ENCODE measurements at places on chromosomes 6 and 20. TPM values are rescaled to one million over a fixed set of nuclear protein-coding genes. Genes with fewer than 3 reads are reported as not detected.
A peak's percentile ranks its signal among the peaks of the same experiment; 100 is the strongest.

PTCHD4 gene
- not detected for polyA plus RNA-seq

DNA sequence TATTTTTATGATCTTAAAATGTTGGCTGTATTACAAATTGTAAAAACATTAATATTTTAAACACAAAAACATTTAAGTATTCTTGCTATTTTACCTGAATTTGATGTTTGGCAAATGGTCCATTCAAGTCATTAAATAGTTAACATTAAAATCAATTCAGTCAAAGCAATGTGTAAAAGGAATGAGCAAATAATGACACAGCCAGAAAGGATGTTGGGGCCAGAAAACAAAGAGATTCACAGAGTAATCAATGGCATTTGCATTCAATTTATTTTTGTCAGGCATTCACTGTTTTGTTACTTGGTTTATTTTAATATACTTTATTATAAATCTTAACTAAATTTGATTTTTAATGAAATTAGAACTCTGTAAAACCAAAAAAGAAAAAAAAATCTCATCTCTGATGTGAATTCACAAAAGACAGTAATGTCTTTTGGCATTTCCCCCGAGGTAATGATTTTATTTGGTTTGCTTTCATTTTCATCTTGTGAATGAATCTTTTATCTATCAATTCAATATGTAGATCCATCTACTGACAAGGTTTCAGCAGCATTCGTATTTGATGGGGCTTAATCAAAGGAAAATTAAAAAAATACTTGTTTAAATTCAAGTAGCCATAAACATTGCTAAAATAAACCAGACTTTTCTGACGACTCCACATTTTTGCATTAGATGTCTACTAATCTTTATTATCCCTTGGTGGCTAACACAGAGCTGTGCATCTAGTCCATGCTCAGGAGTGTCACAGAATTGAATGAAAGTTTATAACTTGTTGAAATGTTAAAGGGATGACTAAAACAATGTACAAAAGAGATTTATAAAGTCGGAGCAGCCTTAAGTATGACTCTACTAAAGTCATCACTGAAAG is 866.7 kb upstream of the GJE1 start:
- no peaks in the 10 kb centered on the region for H3K36me3 ChIP-seq
- DNase-seq, result no peak
- no peak overlapping the region for H3K27ac ChIP-seq
- H3K27me3 ChIP-seq, result no peaks in the 10 kb centered on the region

GRCh38 chr6:109816452-109817374 is 125.6 kb downstream of the FIG4 start:
- no peak overlapping the region for H3K4me3 ChIP-seq
- DNase-seq, result no peak
- peaks cover 13% of the 10 kb centered on the region for H3K36me3 ChIP-seq
- no peak overlapping the region for H3K27ac ChIP-seq
- H3K27me3 ChIP-seq, result no peaks in the 10 kb centered on the region
- H3K4me1 ChIP-seq, result no peaks in the 10 kb centered on the region

MLN gene
- polyA plus RNA-seq, result not detected

GRCh38 chr6:149783551-149783950 is 34.0 kb downstream of the PCMT1 start:
- H3K4me3 ChIP-seq, result no peak overlapping the region
- H3K27me3 ChIP-seq, result no peaks in the 10 kb centered on the region
- no peak for DNase-seq
- H3K36me3 ChIP-seq, result peaks cover 13% of the 10 kb centered on the region
- peaks cover 10% of the 10 kb centered on the region for H3K4me1 ChIP-seq

GRCh38 chr6:167543602-167544497 is 219.0 kb downstream of the TTLL2 start:
- no peak overlapping the region for H3K4me3 ChIP-seq
- H3K27me3 ChIP-seq, result no peaks in the 10 kb centered on the region
- no peak for DNase-seq
- no peak overlapping the region for H3K27ac ChIP-seq
- H3K4me1 ChIP-seq, result no peaks in the 10 kb centered on the region
- no peaks in the 10 kb centered on the region for H3K36me3 ChIP-seq

GRCh38 chr6:141077355-141078333 is 1055.1 kb upstream of the GJE1 start:
- DNase-seq, result no peak
- H3K36me3 ChIP-seq, result no peaks in the 10 kb centered on the region
- H3K4me1 ChIP-seq, result no peaks in the 10 kb centered on the region
- no peak overlapping the region for H3K4me3 ChIP-seq
- no peak overlapping the region for H3K27ac ChIP-seq

BPIFA1 gene
- not detected for polyA plus RNA-seq

DNA sequence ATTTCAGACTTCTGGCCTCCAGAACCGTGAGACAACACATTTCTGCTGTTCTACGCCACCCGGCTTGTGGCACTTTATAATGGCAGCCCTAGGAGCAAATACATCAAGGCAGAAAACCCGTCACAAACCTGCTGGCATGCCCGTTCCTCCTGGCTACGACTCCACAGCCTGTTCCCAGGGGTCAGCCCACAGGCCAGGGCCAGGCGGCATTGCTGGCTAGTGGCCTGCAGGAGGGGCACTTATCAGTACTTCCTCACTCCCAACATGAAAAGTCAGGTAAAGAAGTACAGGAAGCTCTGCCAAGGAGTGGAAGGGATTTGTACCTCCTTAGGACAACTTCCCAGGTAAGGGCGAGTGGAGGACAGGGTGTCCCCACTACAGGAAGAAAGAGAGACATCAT is 223.1 kb upstream of the AGPAT4 start:
- H3K4me3 ChIP-seq, result no peak overlapping the region
- H3K27me3 ChIP-seq, result peaks cover 5% of the 10 kb centered on the region
- no peaks in the 10 kb centered on the region for H3K36me3 ChIP-seq
- H3K4me1 ChIP-seq, result no peaks in the 10 kb centered on the region
- no peak for DNase-seq

GRCh38 chr6:111779031-111779430 is 94.2 kb downstream of the FYN start:
- H3K36me3 ChIP-seq, result peaks cover 4% of the 10 kb centered on the region
- no peak for DNase-seq
- no peak overlapping the region for H3K4me3 ChIP-seq
- peaks cover 6% of the 10 kb centered on the region for H3K27me3 ChIP-seq
- H3K27ac ChIP-seq, result peak overlapping the region; percentile 92

GINM1 gene
- 22.5 TPM for polyA plus RNA-seq

LPA gene
- not detected for polyA plus RNA-seq

TRIM31 gene
- not detected for polyA plus RNA-seq

CYP39A1 gene
- polyA plus RNA-seq, result not detected

- H3K36me3 ChIP-seq, result peaks cover 9% of the 10 kb centered on the region
- no peak overlapping the region for H3K27ac ChIP-seq
- DNase-seq, result no peak
- no peaks in the 10 kb centered on the region for H3K27me3 ChIP-seq
- H3K4me1 ChIP-seq, result peaks cover 30% of the 10 kb centered on the region
- no peak overlapping the region for H3K4me3 ChIP-seq
Observed at GRCh38 chr6:5701174-5701573, 305.6 kb downstream of the NRN1 start.

DNA sequence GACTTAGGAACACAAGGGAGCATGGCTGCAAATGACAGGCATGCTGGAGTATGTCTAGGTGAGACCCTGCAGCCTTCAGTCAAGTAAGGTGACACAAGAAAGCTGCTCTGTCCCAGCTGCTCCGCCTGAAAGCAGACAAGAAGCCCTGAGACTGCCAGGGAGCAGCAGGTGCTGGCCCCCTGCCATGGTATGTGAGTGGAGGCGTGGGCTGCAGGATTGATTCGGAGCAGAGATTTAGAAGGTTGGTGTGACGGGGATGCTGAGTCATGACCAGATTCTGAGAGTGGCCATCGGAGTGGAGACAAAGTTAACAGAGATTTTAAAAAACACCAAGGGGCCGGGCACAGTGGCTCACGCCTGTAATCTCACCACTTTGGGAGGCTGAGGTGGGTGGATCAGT is 17.8 kb downstream of the LRP11 start:
- H3K36me3 ChIP-seq, result no peaks in the 10 kb centered on the region
- H3K27me3 ChIP-seq, result peaks cover 2% of the 10 kb centered on the region
- no peaks in the 10 kb centered on the region for H3K4me1 ChIP-seq
- no peak for DNase-seq
- no peak overlapping the region for H3K4me3 ChIP-seq
- H3K27ac ChIP-seq, result no peak overlapping the region

DNA sequence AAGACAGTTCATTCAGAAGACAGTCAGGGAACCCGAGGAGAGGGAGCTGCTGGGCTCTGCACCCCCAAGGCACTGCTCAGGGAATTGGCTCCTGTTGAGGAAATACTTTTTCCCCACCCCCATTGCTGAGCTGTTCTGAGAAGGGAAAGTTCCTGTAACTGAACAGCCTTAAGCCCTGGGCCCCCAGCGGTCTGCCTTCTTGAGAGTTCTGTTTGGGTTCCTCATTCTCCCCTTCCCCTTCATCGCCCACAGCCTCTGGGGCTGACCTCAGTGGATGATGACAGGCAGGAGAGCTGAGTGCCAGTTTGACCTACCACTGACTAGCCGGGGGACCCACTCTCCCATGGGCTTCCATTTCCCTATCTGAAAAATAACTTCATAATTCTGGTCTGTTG is 10.7 kb downstream of the HCK start:
- H3K27me3 ChIP-seq, result no peaks in the 10 kb centered on the region
- no peaks in the 10 kb centered on the region for H3K4me1 ChIP-seq
- DNase-seq, result no peak
- H3K4me3 ChIP-seq, result no peak overlapping the region
- H3K27ac ChIP-seq, result no peak overlapping the region
- no peaks in the 10 kb centered on the region for H3K36me3 ChIP-seq

ADGB gene
- not detected for polyA plus RNA-seq

DNA sequence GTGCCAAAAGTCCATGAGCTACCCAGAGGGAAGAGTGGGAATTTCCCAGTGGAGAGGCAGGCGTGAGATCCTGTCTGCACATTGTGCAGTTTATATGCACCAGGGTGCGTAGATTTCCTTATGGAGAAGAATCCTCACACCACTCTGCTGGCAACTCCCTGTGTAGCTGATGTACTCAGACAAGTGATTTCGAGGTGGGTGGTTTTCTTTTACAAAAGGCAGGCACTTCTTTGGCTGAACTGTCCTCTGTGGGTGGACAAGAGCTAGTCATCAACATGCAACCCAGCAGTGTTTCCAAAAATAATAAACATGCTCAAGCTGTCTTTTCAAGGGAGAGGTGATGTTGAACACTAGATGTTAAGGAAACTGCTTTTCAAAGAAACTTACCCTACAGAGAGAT is 121.7 kb upstream of the NXT1 start:
- no peak overlapping the region for H3K27ac ChIP-seq
- no peaks in the 10 kb centered on the region for H3K27me3 ChIP-seq

DNA sequence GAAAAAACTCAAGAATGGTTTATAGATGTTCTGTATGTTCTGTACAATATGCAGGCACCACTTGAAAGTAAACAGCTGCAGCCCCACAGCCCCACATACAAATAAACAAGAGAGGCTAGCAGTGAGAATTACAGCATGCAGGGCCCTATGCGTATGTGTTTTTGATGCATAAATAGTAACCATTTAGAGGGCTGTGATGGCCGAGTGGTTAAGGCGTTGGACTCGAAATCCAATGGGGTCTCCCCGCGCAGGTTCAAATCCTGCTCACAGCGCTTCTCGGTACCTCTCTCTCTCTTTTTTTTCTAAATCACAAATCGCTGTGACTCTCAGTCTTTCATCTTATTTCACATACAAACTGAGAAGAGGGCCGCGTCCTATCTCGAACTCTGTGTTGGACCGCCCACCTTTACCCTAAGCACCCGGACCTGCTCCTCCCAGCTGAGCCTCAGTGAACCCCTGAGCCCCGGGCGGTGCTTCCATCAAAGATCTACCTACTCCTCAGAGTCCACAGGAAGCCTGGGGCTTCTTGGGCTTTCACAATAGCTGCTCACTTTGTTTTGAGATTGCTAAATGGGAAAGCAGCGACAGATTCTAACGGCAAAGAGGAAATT is 37.7 kb upstream of the PRSS16 start:
- H3K27me3 ChIP-seq, result peaks cover 33% of the 10 kb centered on the region
- H3K36me3 ChIP-seq, result peaks cover 6% of the 10 kb centered on the region
- DNase-seq, result no peak
- H3K4me3 ChIP-seq, result no peak overlapping the region
- H3K27ac ChIP-seq, result no peak overlapping the region

DNA sequence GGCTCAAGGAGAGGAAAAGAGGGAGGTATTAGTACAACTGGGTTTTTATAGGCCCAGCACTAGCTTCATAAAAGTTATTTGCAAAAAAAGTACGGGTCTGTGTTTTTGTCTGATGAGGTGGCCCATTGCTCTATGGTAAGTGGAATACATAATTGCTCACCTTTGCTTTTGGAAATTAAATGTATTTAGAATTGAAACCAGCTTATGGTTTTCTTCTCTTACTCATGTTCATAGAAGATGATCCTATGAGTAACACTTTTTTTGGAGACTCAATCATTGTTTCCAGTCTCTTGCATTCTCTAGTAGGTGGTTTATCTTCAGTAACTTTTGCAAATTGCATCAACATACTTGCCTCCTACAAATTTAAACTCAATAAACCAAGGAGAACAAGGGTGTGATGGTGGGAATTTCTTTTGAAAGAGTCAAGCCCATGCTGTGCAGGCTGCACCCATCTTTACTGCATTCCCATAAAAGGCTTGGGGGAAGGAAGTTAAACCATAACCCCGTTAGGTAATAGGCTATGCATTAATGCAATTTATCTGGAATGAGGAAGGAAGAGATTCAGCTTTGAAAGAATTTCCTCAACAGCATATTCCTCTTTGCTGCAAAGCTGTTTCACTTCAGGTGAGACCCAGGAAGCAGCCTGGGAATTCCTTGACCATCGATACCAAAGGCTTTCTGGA is 48.5 kb upstream of the EDN1 start:
- no peak overlapping the region for H3K4me3 ChIP-seq
- DNase-seq, result no peak

DNA sequence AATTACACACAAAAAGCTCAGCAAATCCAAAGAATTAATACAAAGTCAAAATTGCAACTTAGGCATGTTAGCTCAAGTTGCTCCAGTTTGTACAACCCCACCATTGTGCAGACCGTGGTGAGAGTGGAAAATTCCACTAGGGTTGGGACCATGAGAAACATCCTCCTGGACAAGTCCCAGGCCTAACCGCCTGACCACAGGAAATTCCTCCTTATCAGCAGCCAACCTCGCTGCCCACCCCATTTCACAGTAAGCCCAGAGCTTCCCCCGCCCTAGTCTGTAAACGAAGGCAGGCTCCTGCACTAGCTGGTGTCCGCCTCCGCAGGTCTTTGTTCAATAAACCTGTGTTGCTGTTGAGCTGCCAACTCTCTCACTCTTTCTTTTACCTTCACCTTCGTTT is 1023.3 kb downstream of the EYS start:
- H3K4me3 ChIP-seq, result no peak overlapping the region
- no peak overlapping the region for H3K27ac ChIP-seq

DNA sequence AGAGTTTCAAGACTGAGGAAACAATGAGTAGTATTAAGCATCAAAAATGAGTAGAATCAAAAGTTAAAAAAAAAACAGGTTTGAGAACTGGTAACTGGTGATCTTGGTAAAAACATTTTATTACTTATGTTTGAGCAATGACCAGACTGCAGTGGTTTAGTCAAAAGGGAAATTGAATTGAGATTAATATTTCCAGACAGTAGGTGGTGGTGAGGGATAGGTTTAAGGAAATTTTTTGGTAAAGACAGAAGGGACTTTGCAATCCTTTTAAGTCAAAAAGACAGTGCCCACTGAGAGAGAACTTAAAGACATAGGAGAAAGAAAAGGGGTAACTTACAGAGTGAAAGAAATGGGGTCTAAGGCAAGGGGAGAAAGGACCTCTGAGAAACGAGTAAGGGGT is 156.9 kb downstream of the ASCC3 start:
- H3K27me3 ChIP-seq, result no peaks in the 10 kb centered on the region
- no peak overlapping the region for H3K4me3 ChIP-seq
- peaks cover 16% of the 10 kb centered on the region for H3K4me1 ChIP-seq

GRCh38 chr6:132190097-132190814 is 211.0 kb downstream of the MOXD1 start:
- H3K4me1 ChIP-seq, result no peaks in the 10 kb centered on the region
- H3K27ac ChIP-seq, result no peak overlapping the region
- no peaks in the 10 kb centered on the region for H3K36me3 ChIP-seq
- no peak overlapping the region for H3K4me3 ChIP-seq

Measured in immature natural killer cell (primary cell).